ENCODE measurements at places on chromosomes 16 and 17. TPM values are rescaled to one million over a fixed set of nuclear protein-coding genes. Genes with fewer than 3 reads are reported as not detected.

OTOA gene
- total RNA-seq = 0.18 TPM

CCL13 gene
- total RNA-seq = not detected

- no peak for DNase-seq
These were observed 146.2 kb downstream of the ENGASE start for GRCh38 chr17:79220713-79221291.

DNA sequence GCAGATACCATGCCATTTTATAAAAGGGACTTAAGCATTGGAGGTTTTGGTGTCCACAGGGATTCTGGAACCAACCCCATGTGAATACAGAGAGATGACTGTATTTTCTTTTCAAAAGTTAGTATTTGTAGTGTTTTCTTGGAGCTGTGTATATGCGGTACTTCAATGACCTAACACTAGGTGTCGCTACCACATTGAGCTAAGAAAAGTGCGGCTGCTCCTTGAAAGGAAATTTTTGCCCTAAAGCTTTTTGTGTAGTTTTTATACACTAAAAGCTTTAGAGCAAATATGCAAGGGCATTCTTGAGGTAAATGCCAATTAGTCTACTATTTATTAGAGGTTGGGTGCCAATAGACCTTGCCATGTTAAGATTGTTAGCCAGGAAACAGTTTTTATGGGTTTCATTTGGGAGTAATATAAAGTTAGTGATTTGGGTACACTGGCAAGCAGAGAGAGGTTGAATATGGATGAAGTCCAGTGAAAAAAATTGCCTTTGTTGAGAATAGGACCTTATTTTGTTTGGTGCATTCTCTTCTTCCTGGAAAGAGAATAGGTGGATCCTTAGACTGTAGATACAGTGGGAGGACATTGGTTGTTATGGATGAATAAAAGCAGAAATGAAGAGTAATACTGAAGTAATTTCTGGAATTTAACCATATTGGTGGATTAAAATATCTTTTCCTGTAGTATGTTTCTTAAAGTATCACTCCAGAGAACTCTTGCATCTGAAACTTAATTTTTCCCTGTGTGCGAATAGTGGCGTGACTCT is 43.3 kb downstream of the BCAS3 start:
- peak; percentile 3 for DNase-seq

DLX4 gene
- total RNA-seq = 0.79 TPM

- no peak for DNase-seq
These were observed 25.5 kb downstream of the MYO18A start for GRCh38 chr17:29154516-29155226.

KRT33A gene
- not detected for total RNA-seq

KRTAP4-3 gene
- not detected for total RNA-seq

DNA sequence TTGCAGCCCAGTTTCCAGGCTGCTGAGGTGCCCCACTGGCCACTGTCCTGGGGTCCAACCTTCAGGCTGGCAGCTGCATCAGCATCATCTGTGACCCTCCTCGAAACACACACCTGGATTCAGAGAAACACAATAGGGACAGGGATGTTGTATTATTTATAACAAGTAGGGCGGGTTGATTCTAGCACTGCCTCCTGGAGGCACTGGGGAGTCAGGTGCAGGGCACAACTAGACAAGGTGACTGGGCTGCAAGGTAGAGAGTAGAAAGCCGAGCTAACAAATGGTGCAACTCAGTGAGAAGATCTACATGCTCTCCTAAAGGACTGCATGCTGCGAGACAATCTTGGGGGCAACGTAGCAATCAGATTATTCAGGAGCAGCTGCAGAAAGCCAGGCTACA is 317.3 kb downstream of the SLC39A11 start:
- DNase-seq = no peak

OR4D1 gene
- 2.2 TPM for total RNA-seq

DNA sequence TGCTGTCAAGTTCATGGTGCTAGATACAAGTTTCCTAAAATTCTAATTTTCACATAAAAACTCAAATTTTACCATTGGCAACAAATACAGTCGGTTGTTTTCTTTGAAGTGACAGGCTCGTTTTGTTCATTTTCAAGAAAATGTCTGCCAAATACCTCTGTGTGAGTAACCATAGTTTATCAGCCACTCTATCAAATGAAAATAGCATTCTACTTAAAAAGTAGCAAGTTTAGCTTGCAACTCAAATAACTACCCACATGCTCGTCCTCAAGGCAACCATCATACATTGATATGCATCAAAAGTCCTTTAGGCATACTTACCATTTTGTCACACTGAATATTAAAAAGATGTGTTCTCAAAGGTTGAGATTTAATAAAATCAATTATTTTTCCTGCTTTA is 11.7 kb downstream of the MYH10 start:
- DNase-seq = no peak

PDE6G gene
- 1.8 TPM for total RNA-seq

DNA sequence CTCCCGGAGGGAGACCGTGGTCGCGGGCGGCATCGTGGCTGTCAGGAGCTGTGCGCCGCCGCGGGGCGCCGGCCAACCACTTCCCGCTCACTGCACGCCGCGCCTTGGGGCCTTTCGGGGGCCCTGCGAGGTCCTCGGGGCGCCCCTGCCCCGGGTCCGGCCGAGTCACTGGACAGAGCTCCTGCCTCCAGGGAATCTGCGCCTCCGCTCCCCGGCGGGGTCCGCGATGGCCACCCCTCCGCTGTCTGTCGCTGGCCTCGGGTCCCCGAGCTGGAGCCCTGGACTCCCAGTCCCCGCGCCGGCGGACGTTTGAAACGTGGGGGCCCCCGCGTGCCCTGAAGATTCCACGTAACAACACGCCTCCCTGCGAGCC is at the start of gene QRICH2:
QRICH2 (minus strand) TSS at position 311 of the 373 bp plus-strand sequence; CDS start at position 33, 278 bp downstream.
- DNase-seq = no peak

- no peak for DNase-seq
These were observed 34.2 kb downstream of the CRLF3 start for GRCh38 chr17:30790279-30790678.

GRCh38 chr16:81526935-81527334 is 82.3 kb downstream of the CMIP start:
- no peak for DNase-seq

GRCh38 chr17:74271901-74272561 is 2.0 kb upstream of the DNAI2 start:
- DNase-seq = no peak

- DNase-seq = no peak
These were observed 26.0 kb downstream of the NEUROD2 start for GRCh38 chr17:39581759-39582085.

All from T-cell (primary cell).